HS-27A (cell line): ENCODE measurements at places on chromosomes 3 and 15.
A peak's percentile ranks its signal among the peaks of the same experiment; 100 is the strongest.

DNA sequence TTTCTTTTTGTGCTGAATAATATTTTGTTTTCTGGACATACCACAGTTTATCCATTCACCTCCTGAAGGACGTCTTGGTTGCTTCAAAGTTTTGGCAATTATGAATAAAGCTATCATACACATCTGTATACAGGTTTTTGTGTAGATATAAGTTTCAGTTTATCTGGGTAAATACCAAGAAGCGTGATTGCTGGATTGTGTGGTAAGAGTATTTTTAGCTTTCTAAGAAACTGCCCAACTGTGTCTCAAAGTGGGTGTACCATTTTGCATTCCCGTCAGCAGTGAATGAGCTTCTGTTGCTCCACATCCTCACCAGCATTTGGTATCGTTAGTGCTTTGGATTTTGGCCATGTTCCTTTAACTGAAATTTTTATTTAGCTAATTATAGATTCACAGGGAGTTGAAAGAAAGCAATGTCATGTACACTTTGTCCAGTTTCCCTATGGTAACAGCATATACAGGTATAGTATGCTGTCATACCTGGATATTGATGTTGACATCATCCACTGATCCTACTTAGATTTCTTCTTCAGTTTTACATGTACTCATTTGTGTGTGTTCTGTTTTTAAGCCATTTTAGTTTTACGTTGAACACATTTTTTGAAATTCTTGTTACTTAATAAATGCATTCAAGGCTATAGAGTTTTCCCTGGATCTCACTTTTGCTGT, 11.9 kb downstream of the ARID3B start:
- DNase-seq, result no peak

DNA sequence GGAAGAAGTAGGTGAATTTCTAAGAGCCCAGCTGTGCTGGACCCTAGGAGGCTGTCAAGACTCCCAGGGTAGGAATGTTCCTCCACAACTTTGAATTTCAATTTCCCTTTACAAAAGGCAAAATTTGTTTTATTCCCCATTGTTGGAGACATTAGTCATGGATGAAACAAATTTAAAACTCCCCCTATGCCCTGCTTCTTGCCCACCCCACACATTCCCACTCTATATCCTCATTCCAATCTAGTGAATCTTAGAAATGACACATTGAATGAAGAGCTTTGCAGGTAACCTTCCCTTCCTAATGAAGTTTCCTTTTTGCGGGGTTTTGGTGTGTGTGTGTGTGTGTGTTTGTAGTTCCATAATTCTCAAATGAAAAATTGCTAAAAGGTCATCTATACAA, 72.6 kb downstream of the CCNL1 start:
- peak; percentile 24 for DNase-seq

GRCh38 chr3:186496635-186497034, 47.5 kb downstream of the CRYGS start:
- no peak for DNase-seq

DNA sequence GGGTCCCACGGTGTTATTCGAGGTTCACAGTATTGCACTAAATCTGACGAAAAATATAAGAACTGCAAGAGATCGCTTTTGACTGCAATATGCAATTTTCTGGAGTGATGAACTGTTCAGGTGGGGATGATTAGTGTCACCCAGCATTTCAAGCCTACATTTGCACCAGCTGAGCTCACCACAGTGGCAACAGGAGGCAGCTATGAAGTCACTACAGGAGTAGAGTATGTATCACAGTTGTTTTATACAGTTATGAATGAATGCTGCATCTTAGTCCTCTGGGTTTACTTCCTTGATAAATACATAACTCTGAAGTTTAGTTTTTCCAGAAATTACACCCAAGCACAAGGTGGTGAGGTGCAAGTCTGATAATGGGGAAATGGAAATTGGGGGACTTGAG, 69.6 kb downstream of the CHSY1 start:
- DNase-seq, result no peak

GRCh38 chr15:29470311-29470710, 200.7 kb upstream of the NSMCE3 start:
- DNase-seq, result no peak

DNA sequence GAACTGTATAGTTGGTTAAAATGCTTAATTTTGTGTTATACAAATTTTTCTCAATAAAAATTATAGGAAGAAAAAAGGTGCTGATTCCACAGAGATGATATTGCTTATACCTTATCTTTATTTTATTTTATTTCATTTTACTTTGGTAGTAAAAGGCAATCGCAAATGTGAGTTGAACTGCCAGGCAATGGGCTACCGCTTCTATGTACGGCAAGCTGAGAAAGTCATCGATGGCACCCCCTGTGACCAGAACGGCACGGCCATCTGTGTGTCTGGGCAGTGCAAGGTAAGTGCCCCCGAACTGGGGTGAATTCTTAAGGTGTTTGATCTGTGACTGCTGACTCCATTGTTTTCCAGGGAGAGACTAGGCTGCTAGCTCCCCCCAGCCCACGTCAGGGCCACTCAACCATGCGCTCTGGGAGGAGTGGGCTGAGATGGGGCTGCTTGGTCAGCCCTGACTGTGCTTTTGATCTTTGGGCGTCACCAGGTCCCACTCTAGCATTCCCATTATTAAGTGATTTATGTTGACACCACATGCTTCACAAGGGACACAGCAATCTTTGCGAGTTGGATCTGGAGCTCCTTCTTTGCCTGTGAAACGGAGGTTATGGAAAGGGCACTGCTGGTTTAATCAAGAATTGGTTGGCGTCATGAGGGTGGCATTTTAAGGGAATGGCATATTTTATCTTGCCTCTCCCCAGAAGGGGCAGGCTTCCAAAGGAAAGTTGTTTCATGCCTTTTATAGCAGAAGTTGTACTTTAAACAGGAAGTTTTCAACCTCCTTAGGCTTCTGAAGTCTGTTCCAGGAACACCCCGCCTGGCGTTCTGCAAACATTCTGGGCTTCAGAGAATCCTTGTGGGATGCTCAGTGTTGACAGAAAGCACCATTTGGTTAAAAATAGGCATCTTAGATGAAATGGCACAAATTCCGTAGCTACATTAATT, 296.5 kb downstream of the THSD4 start:
- no peak for DNase-seq
